Mesenteric fat pad (tissue), 1 donor: ENCODE measurements at places on chromosomes 13 and 19. TPM values are rescaled to one million over a fixed set of nuclear protein-coding genes. Genes with fewer than 3 reads are reported as not detected.

DNA sequence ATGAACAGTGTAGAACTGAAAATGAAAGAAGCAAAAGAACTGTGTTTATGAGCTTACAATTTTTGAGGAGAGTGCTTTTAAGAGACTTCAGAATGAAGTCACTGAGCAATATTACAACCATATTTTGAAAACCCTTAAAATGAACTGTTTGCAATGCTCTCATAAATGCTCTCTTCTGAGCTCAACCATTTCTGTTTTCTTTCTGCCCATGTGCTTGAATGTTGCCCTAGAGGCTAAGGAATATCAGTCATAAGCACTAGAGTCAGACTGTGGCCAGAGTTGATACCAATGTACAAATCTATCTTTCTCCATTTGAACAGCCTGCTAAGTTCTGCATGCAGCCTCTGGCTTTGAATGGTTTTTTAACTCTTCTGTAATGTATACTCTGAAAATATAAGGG is 1092.8 kb downstream of the PCDH9 start:
- no peak for DNase-seq

DNA sequence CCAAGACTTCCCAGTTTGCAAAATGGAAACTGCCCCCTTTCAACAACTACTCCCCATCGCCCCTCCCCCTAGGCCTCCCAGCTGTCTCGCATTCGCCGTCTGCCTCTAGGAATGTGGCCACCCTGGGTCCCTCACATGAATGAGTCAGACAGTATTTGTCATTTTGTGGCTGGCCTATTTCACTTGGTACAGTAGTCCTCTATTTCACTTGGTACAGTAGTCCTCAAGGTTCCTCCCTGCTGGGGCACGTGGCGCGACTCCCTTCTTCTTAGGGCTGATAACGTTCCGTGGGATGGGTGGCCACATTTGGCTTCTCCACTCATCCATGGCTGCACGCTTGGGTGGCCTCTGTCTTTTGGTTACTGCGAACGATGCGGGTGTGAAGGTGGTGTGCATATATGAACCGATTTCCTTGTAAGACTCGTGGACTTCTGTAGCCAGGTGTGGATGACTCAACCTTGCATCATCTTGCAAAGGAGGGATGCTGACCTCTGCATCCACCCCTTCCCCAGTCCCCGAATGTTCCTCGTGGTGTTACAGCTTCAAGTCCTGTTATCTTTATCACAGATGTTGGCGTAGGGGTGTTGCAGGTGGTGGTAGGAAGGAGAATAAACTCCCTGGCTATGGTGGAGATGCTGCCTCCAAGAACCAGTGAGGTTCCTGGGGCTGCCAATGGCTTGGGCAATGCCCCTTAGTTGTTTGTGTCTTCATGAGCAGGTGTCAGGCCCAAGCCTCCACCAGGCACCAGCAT is 112.1 kb upstream of the SOX1 start:
- peak; percentile 64 for DNase-seq

RNF225 gene
- not detected for total RNA-seq

- DNase-seq: peak; percentile 84
These were observed 22.1 kb downstream of the WTIP start for GRCh38 chr19:34503531-34504272.

DNA sequence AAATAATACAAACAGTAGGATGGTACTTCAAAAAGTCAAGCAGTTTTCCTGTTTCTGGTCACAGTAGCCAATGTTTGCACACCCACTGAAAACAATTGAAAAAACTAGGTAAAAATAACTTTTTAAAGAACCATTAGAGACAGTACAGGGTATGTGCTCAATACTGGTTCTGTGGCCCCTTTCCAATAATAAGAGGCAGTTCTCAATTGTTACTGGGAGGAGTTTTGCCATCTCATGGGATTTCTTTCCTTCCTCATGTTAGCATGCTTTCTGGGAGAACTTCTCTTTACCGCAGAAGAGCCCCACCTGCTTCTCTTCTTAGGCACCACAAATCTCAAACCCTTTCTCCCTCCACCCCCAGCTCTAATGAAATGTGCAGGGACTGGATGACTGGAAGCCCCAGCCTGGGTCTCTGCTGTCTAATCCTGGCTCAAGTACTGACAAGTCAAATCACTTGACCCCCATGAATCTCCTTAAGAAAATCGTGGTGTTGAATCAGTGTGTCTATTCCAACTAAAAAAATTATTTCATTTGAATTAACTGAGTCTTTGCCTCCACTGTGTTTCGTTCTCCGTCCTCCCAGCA is 14.6 kb downstream of the METTL21C start:
- DNase-seq: no peak

CARS2 gene
- 57.1 TPM for total RNA-seq

DNA sequence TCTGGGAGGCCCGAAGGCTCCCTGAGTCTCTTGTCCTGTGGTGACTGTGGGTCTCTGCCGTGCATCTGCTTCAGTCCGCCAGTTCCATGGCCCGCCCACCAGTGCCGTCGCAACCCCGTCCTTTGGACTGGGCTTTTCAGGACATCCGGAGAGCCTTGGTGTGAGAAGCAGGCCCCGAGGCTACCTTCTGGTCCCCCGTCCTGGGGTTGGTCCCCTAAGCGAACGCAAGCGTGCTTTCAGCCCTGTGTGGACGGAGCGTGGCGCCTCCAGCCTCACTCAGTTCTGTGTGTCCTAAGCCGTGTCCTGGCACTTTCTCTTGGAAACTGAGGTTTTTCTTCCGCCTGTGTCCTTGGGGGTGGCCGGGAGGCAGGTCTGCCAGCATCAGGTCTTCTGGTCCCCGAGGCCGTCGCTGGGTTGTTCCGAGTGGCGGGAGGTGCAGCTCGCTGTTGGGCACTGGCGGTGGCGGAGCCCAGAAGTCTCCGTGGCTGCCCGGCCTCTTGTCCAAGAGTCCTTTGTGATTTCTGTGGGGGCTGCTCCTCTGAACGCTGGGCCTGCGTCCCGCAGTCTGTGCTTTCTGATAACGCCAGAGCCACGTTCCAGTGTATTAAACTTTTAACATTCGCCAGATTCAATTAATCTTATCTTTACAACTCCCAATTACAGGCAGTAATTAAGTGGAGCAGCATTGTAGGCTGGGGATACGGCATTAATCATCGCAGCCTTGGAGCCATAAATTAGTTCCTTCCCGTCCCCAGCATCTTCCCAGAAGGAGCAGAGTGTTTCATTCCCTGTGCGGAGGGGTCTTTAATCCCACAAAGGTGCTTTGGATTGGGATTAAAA is 99.5 kb downstream of the KDM4B start:
- DNase-seq: no peak

DNA sequence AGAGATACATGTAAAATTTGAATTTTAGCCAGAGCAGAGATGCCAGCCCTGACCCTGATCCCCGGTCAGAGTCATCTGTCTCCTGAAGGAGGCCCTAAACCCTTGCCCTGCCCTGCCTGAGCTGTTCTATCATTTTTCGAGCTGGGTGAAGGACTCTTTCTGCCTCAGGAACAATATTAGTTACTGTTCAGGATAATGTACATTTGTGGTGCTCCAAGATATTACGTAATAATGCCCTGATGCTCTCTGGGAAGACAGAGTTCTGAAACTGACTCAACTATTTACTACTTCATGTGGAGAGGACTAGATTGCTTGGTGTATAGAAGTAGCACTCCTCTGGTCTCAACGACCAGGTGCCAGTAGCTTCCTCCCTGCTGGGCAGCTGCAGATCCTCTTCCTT is 37.9 kb upstream of the UBL3 start:
- DNase-seq: no peak

DNA sequence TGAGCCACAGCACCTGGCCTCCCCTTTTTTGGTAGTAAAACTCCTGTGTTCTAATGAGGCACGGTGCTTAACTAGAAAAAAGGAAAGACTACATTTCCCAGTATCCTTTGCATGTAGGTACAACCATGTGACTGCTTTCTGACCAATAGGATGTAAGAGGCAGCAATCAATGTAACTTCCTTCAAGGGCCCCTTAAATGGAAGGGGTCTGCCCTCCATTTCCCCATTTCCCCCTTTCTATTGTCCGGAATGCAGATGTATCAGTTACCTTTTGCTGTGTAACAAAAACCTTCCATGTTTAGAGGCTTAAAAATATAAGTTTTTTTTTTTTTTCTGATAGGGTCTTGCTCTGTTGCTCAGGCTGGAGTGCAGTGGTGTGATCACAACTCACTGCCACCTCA is 2.2 kb downstream of the GPR32 start:
- no peak for DNase-seq

SSC5D gene
- 13.9 TPM for total RNA-seq

GPR42 gene
- total RNA-seq: 0.87 TPM

NANOS2 gene
- total RNA-seq: not detected

- DNase-seq: no peak
These were observed 5.3 kb upstream of the DOCK9 start for GRCh38 chr13:98983182-98983581.

- no peak for DNase-seq
These were observed 6.8 kb downstream of the ZNF134 start for GRCh38 chr19:57620673-57621348.

DNA sequence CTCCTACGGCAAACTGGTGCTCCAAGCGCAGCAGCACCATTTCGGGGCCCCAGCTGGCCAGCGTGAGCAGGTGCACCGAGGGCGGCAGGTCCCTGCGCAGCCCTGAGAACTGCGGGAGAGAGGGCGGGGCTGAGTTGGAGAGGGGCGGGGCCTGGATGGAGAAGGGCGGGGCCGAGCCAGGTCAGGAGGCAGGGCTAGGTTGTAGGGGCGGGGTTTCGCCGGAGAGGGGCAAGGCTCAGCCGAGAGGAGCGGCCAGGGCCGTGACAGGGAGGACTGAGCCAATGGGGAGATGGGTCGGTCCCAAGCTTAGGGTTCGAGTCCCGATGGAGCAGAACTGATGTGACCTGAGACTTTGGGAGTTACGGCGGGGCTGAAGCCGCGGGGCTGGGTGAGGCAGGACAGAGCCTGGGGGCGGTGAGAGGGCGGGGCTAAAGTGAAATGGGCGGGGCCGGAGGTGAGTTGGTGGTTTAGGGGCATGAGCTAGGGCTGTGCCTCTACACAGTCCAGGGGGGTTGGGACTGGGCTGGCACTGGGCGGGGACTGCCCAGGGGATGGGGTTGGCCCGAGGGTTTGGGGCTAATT is 19.0 kb downstream of the MAN2B1 start:
- DNase-seq: no peak

- DNase-seq: no peak
These were observed 8.5 kb downstream of the PLEKHA4 start for GRCh38 chr19:48859711-48860572.

- no peak for DNase-seq
These were observed 706.4 kb upstream of the KLHL1 start for GRCh38 chr13:70814684-70815083.

GRCh38 chr19:41967054-41967783 is 8.1 kb upstream of the RABAC1 start:
- no peak for DNase-seq

DNA sequence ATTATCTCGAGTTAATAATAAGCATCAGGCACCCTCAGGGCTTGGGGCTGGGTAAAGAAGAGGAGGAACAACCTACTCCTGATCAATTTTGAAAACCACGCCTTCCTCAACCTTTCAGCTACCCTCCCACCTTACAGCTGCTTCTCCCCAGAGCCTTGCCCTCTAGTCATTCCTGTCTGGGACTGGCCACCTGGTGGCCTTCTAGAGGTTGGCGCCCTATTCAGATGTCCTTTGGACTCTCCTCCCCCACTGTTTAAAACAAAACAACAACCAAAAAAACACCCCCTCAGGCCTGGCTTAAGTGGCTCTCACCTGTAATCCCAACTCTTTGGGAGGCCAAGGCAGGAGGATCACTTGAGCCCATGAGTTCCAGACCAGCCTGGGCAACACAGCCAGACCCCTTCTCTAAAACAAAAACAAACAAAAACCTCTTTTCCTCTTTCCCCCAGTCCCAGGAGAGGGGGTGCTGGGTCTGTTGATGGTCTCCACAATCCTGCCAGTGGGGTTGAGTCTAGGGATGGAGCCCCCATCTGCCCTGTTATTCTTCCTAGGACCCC is 62.3 kb downstream of the CCDC70 start:
- DNase-seq: no peak

DNA sequence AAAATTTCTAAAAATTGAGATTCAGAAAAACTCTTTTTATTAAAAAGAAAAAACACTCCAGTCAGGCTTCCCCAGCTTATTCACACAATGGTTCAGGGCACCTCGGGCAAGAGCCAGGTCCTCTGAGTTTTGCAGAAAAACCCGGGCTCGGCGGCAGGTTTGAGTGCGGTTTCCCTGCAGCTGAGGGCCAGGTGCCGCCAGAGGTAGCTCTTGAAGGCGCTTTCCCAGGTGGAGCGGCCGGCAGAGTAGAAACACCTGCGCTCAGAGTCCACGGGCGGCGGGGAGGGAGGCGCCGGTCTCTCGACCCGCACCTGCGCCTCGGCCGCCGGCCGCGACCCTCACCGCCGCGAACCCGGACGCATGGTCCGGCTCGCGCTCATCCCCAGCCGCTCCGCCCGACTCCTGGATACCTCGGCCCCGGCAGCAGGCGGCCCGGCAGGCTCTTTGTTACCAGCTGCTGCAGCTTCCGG is 444 bp downstream of the PROSER1 start:
- DNase-seq: no peak

DNA sequence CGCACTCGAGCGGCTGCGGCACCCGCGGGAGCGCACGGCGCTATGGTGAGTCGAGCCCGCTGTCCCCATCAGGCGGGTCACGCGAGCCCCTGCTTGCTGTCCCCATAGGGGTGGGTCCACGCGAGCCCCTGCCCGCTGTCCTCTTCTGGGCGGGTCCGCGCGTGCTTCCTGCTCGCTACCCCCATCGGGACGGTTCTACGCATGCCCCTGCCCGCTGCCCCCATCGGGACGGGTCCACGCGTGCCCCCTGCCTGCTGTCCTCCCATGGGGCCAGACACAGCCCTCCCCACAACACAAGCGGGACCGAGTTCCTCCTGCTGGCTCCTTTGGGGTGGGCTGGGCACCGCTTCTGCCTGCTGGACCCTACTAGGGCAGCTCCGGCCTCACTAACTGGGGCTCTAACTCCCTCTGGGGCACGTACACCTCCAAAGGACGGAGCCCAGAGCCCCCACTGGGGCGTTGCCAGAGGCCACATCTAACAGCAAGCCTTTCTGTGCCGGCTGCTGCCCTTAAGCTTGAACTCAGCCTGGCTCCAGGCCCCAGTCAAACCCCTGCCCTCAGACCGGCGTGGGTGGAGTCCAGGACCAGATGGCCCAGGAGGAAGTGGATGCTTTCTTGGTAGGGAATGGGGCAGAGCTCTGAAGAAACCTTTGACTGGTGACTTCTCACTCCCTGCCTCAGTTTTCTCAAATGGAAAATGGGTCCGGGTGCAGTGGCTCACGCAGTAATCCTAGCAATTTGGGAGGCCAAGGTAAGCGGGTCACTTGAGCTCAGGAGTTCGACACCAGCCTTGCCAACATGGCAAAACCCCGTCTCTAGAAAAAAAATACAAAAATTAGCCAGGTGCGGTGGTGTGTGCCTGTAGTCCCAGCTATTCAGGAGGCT is 722 bp downstream of the COLGALT1 start:
- DNase-seq: no peak
